Motor neuron (in vitro differentiated cells): ENCODE measurements at places on chromosomes 3 and 15. TPM values are rescaled to one million over a fixed set of nuclear protein-coding genes. Genes with fewer than 3 reads are reported as not detected.

DNA sequence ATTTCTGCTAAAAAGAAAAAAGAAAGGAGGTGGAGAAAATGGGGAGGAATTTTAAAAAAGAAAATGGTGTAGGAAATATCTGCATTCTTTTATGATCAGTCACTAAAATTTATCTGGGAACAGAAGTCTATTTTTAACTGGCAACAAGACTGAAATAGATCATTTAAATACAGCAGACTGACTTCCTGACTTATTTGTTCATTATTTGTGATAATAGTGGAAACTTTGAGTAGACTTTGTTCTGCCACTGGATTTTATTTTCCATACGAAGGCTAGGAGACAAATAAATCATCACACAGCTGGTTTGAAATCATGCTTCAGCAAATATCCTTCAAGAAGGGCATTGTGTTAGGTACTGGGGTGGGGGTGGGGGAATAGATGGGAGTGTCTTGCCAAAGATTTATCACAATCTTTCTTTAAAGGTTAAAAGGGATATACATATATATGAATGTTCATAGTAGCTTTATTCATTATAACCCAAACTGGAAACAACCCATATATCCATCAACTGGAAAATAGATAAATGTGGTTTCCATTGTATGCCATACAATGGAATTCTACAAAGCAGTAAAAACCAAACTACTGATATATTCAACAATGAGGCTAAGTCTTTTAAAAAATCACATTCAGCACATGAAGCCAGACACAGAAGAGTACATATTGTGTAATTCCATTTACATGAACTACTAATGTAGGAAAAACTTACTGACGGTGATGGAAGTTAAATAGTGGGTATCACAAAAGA lies 4.7 kb upstream of the CLASP2 start:
- ATAC-seq: no peak

Gene ADCY5
- total RNA-seq: 11.2 and 14.6 TPM in 2 replicates

DNA sequence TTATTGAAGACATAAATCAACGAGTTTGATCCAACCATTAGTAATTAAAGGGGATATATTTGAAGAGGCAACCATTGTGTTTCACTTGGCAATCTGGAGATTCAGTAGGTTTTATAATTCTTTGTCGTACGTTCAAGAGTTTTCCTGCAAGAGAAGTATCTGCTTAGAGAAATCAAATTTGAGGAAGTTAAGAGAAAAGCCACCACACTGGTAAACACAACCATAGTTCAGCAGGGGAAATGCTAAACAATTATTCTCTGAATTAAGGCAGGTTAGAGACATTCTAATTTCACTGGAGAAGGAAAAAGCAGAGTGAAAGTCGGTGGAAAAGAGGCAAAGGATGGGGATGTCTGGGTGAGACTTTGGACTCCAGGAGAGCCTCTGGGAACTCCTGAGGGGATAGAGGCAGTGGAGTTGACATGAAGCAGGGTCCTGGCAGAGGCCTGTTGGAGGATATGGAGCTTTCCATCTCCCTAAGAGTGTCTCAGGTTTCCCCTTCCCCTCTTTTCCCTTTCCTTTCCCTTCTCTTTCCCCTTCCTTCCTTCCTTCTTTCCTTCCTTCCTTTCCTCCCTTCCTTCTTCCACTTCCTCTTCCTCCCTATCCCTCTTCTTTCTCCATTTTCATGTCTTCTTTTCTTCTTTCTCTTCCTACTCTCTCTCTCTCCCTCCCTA lies 26.5 kb downstream of the SPINK8 start:
- no peak for ATAC-seq

DNA sequence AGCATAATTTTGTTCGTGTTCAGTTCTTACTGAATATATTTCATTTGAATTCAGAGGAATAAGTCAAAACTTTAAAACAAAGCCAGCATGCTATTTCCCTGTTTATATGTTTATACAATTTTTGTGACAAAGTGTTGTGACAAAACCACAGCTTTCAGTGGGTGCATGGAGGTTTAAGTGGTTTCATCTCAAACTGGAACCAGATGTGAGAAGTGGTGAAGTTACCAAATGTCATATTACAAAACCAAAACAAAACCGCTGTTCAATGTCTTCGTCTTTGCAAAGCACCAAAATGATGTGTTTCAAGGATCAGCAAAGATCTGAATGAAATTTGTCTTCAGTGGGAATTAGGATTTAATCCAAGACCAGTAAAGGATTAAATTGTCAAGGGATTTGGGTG lies 59.3 kb upstream of the OSTN start:
- ATAC-seq: no peak

Gene NMNAT3
- 2.7 and 9.6 TPM in 2 replicates for total RNA-seq

DNA sequence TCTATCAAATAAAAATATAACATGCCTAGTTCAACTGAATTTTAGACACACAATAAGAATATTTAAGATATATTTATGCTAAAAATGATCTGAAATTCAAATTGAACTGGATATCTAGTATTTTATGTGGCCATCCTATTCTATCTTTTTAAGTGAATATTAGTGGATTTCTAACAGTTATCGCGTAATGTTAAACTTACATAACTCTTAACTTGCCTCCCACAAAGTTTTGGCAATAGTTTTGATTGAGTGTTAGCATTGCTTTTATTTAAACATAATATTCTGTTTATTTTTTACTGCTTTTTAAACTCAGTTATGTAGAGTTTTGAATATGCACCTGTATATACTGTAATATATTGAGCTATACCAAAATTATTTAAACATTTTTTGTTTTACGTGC lies 1279.5 kb downstream of the OTOL1 start:
- ATAC-seq: no peak

DNA sequence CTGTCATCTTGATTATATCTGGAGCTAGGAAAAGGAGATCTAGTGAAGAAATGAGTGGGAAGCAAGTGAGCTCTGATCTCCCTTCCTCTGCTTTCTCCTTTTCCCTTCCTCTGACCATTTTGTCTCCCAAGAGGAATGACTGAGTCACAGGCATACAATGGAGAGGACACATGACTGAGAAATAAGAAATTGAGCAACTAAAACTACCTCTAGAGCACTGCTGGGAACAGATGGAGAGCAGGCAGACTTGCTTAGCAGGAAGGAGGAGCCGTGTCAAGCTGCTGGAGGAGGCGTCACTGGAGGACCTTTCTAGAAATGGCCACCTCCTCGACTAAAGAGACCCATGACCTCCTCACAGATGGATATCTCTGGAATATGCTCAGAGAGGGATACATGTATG lies 66.9 kb upstream of the MYO5C start:
- ATAC-seq: peak; percentile 88

- ATAC-seq: no peak
Observed at GRCh38 chr15:48999314-48999713, 35.6 kb upstream of the SHC4 start.

DNA sequence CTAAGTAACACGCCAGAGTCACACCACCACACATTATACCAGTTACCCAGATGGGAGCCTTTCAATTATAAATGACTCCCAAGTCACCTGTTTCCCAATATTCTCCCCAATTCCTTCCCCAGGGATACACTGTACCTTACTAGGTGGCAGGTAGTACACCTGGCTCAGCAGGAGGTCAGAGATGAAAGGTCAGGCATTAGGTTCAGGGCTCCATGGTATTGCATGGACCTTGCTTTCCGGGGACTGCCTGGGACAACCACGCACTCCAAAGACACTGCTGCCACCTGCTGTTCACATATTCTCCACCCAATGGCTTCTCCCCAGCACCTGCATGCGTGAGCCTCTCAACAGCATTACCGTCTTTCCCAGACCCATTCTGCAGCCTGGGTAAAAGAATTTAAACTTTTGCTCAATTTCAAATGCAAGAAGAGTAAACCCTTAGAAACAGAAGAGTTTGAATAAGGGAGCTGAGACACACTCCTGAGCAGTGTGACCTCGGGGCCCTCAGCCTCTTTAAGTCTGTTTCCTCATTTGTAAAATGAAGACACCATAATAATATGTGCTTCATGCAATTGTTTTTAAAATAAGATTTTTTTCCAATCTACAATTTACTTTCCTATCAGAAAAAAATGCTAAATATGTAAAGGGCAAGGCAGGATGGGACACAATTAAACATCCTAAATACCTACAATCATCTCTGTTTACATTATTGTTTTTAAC lies 28.0 kb upstream of the LACTB start:
- ATAC-seq: peak; percentile 81

GRCh38 chr3:70832089-70832833 lies 519.8 kb upstream of the MDFIC2 start:
- ATAC-seq: peak; percentile 69

GRCh38 chr3:18546632-18547031 lies 121.5 kb upstream of the SATB1 start:
- no peak for ATAC-seq

Gene KLHL6
- 2.4 and 2.5 TPM in 2 replicates for total RNA-seq

DNA sequence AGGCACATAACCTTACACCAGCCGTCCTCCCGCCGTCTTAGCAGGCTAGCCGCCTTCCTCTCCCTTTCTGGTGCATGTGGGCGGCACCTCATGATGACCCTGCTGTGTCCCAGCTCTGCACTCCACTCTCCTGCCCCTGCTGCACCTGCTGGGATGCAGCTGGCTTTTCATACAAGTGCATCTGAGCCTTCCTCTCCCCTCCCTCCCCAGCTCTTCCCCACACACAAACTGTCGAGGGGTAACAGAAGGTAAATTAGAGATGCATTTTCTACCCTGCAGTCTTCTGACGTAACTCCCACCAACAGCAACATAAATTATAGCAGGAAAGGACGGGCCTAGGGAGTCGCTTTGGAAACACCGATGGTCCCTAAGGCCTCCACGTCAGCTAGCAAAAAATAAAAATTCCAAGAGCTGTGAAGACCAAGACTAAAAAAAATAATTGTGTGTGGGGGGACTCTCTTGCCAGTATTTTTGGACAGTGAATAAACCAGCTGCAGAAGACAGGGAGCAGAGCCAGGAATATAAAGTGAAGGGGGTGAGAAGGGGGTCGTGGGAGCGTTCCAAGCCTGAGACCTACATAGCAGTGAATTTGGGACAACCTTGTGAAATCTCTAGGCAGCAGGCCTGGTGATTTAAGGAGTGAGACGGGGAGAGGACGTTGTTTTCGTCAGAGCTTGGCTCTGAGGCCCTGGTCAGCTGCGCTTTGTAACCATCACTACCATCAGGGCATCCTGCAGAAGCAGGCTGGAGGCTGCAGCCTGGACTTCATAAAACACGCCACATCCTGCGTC lies 216.2 kb downstream of the ADAMTS17 start:
- peak; percentile 95 for ATAC-seq

GRCh38 chr3:134846084-134846483 lies 51.0 kb downstream of the EPHB1 start:
- ATAC-seq: no peak

- no peak for ATAC-seq
Observed at GRCh38 chr3:120903221-120903620, 4.8 kb upstream of the STXBP5L start.
